Amniotic epithelial cell (primary cell): ENCODE measurements at places on chromosomes 11 and 22.

DNA sequence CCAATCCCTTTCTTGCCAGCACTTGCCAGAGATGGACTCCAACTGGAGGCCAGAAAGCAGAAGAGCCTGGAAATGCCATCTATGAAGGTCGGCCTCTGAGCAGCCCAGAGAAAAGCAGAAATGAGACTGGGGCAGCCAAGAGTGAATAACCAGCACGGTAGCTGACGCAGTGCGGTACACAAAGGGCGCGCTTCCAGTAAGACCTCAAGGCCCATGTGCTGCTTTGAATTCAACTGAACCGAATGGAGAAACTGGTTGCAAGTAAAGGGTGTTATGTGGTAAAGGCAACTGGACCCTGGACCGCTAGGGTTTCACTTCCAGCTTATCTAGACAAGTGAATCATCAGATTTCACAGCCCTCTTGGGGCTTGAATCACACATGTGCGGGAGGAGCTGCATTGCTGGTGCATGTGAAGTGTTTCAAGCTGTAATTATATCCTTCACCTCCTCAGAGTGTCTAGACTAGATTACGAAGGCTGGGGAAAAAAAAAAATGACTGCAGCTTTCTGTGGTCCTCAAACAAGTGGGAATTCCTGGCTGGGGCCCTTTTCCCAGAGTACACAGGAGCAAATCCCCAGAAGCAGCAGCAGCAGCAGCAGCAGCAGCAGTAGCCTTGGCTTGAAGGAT is 128.9 kb downstream of the CCDC34 start:
- DNase-seq: peak; percentile 99

GRCh38 chr11:18191376-18191775 is 18.7 kb downstream of the MRGPRX4 start:
- peak; percentile 19 for DNase-seq

DNA sequence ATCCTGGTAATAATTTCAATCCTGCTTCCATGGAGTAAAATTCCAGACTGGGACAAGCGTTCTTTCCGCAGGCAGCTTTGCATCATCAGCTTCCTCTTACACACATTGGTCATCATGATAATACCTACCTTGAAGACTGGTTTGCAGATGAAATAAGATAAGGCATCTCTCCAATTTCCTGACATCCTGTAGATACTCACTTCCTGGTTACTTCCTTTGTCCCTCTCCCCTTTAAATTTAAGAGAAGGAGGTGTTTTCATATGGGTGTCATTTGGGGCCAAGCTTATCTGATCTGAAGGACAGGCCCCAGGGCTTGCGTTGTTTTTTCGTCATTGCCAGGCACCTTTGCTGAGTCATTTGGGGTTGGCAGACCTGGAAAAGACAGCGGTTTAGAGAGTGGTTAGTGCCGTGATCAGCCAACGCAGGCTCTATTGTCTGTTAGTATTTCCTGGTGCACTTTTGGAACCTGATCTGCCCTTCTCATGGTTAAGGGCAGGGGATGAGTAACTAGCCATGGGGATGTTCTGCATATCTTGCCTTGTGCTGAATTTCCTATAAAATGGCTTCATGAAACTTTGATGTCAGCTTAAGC is 24.1 kb downstream of the GRAMD1B start:
- peak; percentile 29 for DNase-seq

DNA sequence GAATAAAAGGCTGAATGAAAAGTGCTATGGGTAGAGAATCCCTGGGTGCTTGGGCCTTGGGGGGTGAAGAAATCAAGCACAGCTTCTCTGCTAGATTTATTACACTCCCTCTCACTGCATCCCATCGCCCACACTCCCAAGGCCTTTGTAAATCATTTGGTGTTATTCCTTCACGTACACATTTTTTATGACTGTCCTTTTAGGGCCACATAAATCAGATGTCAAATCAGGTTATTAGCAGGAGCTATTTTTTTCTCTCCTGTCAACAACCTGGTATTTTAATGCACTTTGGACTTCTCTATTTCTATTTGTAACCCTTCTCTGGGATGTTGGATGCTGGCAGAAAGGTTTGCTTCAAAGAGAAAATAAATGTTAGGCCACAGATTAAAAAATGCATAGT is 408.8 kb downstream of the INSC start:
- DNase-seq: no peak

GRCh38 chr11:65189191-65189590 is 7.5 kb downstream of the CAPN1 start:
- no peak for DNase-seq

DNA sequence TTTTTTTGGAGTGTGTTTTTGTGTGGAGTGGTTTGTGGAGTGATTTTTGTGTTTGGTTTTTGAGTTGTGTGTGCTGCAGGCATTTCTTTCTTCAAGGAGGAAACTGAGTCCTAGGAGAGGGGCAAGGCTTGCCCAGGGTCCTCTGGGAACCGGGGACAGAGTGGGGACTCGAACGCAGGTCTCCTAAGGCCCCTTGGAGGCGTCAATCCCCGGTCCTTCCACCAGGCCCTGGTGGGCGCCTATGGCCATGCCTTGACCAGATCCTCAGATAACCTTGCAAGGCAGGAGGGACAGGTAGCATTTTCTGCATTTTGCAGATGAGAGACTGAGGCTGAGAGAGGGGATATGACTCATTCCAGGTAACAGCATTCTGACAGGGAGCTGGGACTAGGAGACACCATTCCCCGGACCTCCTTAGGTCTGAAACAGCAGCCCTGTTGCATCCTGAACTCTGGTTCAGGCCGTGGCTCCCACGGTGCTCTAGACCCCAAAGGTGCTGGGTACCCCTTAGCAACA is 39.1 kb downstream of the MYO7A start:
- no peak for DNase-seq

GRCh38 chr11:61378713-61379313 is 13.6 kb upstream of the TMEM216 start:
- DNase-seq: peak; percentile 96

GRCh38 chr11:32817852-32818183 is 11.9 kb upstream of the PRRG4 start:
- no peak for DNase-seq

DNA sequence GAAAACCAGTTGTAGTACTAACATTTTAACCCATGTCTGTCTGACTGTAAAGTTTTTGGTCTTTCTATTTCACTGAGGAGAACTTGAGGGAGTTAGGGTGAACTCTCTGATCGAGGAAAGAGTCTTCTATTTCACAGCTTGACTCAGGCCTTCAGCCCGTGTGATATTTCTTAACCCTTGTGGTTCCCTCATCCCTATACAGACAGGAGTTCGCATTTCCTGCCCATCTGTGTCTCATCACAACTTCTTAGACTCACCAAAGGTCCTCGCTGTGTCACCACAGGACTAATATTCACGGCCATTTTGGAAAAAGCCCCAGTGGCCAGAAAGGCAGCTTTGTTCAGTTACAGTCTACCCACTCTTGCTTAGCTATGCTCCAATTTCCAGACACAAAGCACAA is 172.8 kb downstream of the FAM181B start:
- DNase-seq: no peak

GRCh38 chr22:38762551-38762983 is 6.8 kb upstream of the SUN2 start:
- no peak for DNase-seq

GRCh38 chr11:114466742-114467141 is 27.5 kb downstream of the REXO2 start:
- peak; percentile 85 for DNase-seq

DNA sequence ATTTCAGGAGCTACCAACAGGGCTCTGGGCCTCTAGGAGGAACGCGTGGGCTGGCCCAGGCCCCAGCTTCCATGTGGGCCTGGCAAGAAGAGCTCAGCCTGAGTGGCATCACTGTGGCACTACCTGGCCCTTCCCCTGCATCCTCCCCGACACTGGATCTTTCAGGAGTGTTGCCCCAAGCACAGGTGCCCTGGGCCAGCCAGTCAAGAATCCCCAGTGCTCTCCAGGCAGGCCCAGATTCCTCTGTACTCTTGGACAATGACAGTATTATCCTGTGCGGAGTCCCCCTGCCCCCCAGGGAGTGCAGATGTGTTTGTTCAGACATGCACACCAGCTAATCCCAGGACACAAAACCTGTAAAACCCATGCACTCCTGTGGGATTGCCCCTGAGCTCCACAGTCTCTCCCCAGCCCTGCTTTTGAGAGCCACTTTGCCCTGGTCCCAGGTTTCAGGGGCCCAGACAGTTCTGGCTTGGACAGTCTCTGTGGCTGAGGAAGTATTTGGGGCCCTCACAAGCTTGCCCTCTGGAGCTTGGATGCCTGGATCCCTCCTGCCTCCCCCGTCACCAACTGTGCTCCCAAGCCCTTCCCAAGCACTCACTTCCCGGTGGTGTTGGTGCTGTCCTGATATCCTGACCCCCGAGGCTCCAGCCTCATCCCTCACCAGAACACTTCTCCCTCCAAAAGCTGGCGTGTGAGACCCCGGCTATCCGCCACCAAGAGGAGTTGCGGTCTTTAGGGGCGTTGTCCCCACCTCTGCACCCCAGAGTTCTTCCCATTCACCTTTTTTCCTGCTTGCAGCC is 39.9 kb downstream of the KCNC1 start:
- DNase-seq: no peak
